ENCODE measurements at places on chromosomes 5 and 9. TPM values are rescaled to one million over a fixed set of nuclear protein-coding genes. Genes with fewer than 3 reads are reported as not detected.

HRCT1 gene
- total RNA-seq = not detected

CCNB1 gene
- 5.6 TPM for total RNA-seq

ERP44 gene
- 18.2 TPM for total RNA-seq

LCP2 gene
- 440 TPM for total RNA-seq

ZSWIM6 gene
- total RNA-seq = 4.9 TPM

CYLC2 gene
- not detected for total RNA-seq

All from mononuclear cell (primary cell).